ENCODE measurements at places on chromosomes 2 and 18.
A peak's percentile ranks its signal among the peaks of the same experiment; 100 is the strongest.

DNA sequence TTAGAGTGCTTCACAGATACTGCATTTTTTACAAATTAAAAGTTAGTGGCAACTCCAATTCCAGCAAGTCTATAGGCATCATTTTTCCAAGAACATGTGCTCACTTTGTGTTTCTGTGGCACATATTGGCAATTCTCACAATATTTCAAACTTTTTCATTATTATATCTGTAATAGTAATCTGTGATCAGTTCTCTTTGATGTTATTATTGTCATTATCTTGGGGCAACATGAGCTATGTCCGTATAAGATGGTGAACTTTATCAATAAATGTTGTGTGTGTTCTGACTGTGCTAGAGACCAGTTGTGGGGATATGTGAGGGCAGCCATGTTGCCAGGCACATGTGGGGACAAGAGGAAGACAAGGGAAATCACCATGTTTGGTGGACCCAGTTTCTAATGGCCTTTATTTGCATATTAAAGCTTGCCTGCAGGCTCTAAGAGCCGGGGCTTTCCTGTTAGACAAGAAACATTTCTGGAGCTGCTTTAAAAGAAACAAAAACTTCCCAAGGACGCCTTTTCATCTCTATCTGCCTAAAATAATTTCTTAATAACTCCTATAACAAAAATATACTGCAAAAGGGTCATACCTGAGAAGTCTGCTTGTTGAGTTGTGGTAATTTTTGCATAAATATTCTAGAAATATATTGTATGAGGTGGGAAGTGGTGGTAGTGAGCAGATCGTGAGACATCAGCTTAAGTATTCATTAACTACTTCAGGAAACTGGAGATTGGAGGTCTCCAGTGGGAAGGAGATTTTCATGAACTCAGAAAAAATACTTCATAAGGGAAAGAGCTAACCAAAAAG is 37.2 kb downstream of the KYNU start:
- no peak for DNase-seq

GRCh38 chr2:45944074-45944473 is 292.6 kb downstream of the PRKCE start:
- DNase-seq: no peak

DNA sequence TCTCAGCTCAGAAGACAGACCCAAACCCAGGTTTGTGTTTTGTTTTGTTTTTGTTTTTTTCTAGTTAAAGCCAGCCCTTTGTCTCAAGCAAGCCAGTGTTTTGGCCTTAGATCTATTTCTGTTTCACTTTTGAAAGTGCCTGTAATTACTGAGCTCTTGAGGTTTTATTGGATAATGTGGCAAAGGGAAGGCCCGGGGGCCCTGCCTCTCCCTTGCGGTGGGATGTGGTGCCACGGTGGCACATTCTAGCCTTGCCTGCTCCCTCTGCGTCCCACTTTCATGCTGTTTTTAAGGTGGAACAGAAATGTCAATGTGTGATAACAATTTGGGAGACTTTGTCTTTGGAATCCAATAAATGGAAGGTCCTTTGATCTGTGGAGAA is 2.5 kb downstream of the HPCAL1 start:
- DNase-seq: peak; percentile 20

GRCh38 chr2:235866373-235866772 is 301.8 kb downstream of the GBX2 start:
- no peak for DNase-seq

- no peak for DNase-seq
Observed at GRCh38 chr2:44954889-44955592, 13.5 kb downstream of the SIX3 start.

GRCh38 chr2:38159597-38159996 is 83.6 kb upstream of the CYP1B1 start:
- no peak for DNase-seq

- no peak for DNase-seq
Observed at GRCh38 chr2:28032816-28033215, 142.3 kb downstream of the BABAM2 start.

- no peak for DNase-seq
Observed at GRCh38 chr2:128446049-128446873, 127.6 kb upstream of the HS6ST1 start.

DNA sequence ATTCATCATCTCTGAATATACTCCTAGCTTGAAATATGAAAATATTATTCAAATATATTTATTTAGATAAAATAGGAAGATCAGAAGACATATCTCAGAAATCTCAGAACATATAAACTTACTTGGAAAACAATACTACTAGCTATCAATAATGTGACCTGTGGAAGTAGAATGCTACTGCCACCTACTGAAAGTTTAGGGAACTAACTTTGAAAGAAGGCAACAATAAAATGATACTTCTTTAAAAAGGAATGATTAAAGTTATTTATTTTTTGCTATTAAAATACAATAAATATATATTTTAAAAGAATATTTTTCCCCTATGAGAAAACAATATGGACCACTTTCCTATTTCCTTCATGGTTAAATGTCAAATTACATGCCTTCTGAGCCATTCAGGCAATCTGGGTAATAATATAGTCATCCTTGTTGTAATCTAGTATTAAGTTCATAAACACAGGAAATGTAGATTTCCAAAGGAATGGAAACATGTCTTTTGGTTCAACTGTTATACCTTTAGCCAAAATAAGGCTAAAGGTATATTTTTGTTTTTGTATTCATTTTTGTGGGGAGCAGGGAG is 26.0 kb downstream of the ACADL start:
- DNase-seq: peak; percentile 22

- DNase-seq: no peak
Observed at GRCh38 chr2:199463708-199464605, 6.2 kb upstream of the SATB2 start.

- no peak for DNase-seq
Observed at GRCh38 chr2:98914713-98915580, 21.1 kb downstream of the CRACDL start.

DNA sequence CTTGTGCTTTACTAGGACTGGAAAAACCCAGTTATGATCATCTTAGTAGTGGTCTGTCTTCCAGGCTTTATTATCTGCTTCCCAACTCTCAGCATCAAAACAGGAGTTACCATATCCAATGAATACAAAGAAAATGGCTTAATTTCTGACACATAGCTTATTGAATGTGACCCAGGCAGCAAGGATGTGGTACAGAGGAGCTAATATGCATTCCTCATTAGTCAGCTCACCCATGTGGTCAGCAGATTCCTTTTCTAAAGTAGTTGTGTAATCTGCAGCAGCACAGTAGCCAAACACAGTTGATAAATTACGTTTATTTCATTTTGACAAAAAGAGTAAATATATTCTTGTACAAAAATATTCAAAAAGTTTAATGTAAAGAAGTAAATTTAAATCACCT is 43.6 kb downstream of the TSPYL6 start:
- DNase-seq: no peak

GRCh38 chr2:127704641-127705390 is 3.5 kb downstream of the SFT2D3 start:
- DNase-seq: no peak

- DNase-seq: no peak
Observed at GRCh38 chr18:58091099-58091611, 47.1 kb downstream of the NEDD4L start.

DNA sequence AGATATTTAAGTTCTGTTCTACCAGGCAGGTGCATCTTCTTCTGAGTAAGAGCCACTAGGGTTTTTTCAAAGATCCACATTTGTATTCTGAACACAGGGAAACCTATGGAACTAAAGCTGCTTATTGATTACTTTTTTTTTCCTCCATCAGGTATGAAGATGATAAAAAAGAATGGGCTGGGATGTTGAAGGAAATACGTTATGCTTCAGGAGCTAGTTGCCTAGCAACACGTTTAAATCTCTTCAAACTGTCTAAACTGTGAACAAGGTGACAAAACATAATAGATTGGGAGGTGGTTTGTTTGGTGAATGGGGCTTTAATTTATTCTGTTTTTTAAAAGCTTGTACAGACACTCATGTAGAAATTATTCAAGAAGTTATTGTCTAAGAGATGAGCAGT is 15.9 kb downstream of the KLHL41 start:
- DNase-seq: peak; percentile 38

DNA sequence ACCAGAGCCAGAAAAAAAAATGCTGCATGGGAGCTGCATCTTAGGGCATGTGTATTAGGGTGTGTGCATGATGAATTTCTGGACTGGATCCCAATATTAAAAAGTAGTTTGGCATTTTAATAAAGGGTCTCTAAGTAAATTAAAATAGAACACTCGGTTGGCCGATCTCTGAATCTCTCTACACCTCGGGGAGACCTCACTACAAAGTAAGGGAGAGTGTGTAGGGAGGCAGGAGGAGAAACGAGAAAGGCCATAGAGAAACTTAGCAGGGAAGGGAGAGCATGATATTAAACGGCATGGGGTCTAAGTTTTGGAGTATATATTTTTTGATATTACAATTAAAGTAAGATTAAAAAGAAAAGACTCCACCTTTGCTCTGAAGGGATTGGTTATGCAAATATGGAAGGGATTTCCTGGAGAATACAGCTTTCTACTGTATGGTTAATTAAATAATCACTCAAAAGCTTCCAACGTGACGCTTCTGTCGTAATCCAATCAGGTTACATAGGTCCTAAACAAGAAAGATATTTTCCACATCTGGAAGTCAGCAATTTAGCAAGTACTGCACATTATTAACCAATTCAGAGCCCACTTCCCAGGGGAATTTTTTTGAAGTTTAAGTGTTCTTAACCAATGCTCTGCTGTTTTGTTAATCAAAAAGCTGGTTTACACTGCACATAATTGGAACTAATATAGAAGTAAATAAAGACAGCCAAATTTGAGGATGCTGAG is 1.0 kb upstream of the ZEB2 start:
- no peak for DNase-seq

GRCh38 chr2:187689372-187689771 is 135.1 kb upstream of the TFPI start:
- DNase-seq: no peak

DNA sequence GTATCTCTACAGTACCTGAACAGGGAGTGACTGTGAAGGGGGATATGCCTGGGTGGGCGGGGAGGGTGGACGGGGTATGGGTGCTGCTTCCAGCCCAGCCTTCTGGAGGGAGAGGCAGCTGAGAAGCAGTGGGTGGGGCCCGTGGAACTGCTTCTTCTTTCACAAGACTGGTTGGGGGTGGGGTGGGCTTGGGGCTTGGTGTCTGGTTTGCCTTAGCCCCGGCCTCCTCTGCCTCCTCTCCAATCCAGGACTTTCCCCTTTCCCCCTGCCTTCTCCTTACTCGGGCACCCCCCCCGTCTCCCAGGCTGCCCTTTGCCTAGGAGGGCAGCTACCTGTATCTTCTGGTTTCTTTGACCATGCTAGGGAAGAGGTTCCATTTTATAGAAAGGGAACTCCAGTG is 233.4 kb downstream of the DYSF start:
- DNase-seq: no peak

DNA sequence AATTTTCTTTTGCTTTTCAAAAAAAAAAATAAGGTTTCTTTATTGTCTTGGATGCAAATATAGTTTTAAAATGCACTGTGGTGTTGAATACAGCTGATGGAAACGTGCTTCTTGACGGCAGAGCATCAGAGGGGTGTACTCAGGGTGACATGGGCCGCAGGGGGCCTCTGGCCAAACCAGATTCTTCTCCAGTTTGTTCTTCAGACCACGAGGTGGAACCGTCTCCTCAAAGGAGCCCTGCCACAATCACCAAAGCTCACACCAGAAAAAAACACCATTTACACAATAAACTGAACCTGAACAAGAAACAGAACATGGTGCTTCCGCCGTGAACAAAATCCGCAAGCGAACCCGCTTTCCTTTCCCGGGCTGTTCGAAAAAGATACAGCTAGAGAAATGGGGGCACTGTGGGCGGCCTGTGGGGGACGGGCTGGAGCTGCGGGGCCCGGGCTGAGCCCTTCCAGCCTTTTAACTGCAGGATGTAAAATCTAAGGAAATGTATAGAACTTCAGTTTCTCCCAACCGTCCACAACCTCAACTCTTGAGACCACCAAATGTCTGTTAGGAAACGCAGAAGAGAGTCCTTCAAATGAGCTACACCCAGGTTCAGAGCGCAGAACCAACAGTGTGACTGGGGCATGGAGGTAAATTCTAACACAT is 34.5 kb downstream of the PSMG2 start:
- DNase-seq: no peak

DNA sequence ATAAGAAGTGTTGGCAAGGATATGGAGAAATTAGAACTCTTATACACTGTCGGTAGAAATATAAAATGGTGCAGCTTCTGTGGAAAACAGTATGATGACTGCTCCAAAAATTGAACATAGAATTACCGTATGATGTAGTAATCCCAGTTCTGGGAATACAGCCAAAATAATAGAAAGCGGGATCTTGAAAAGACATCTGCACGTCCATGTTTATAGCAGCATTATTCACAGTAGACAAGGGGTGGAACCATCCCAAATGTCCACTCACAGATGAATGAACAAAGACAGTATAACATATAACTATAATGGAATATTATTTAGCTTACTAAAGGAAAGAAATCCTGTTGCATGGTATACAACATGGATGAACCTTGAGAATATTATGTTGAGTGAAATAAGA is 257.7 kb downstream of the TDRD15 start:
- no peak for DNase-seq

GRCh38 chr2:108978709-108979111 is 10.3 kb downstream of the EDAR start:
- no peak for DNase-seq

- no peak for DNase-seq
Observed at GRCh38 chr2:55087936-55088335, 37.7 kb upstream of the RTN4 start.

DNA sequence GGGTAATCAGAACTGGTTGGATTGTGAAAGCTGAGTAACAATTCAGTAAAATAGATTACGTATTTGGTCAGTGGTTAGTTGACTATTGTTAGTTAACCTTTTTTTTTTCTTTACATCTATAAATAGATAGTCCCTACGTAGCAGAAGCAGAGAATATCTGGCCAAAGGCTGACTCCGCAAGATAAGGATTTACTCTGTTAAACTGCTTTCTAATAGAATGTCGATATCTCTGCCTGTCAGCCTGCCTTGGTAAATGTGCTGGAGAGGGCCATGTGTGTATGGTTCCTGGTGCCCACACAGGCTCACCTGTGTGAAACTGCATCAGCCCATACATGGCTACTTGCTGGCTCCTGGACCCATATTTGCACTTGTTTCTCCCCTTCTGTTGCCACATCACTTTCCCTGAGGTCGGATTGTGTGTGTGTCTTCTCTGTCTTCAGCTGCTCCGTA is 94.4 kb downstream of the CRIM1 start:
- DNase-seq: no peak

- no peak for DNase-seq
Observed at GRCh38 chr2:180966378-180966777, 14.0 kb upstream of the UBE2E3 start.

DNA sequence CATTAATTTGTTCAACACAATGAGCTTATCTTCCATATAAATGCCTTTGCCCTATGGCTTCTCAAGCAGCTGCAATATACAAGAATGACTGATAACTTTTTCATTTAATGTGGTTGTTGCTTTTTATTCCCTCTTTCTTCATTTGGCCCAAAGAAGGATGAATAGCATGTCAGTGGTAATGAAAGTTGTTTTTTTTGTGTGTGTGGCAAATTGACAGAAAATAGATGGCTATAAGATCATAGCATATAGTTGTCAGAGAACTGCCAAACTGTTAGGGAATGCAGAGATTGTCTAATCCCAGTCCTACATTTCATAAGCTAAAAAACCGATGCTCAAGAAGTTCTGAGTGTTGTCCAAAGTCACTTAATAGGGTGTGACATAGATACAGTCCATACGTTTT is 244.3 kb downstream of the ACTR3 start:
- no peak for DNase-seq
